ENCODE measurements at places on chromosomes 3 and 15.

- DNase-seq: no peak
Measured at GRCh38 chr3:101513419-101513986, 491 bp upstream of the SENP7 start.

- DNase-seq: no peak
Measured at GRCh38 chr15:43928152-43928551, 101.3 kb downstream of the WDR76 start.

DNA sequence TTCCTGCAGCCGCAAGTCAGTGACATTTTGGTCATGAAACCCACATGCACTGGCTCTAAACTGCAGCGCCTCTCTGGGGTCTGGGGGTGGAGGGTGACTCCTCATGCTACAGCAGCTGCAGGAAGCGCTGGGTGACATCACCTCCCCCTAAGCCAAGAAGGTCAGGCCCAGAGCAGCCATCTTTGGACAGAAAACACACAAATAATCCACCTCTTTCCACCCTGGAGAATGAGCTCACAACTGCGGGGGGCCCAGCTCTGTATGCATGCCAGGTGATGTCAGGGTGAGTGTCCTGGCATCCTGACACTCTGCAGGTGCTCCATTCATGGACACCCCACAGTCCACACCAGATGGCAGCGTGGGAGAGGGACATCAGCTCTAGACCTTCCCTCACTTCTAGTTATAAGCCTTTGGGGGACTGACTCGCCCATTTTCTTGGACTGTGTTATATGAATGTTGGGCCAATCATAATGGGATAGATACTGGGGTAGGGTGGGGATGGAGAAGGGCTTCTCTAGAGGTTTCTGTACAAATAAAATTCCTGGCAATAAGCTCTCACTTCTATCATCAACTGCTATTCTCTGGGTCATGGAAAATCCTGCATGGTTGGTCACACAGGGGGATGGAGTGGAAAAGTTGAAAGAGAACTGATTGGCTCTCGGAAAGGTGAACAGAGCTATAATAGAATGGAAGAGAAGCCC, 70.7 kb upstream of the THBS1 start:
- DNase-seq: no peak

DNA sequence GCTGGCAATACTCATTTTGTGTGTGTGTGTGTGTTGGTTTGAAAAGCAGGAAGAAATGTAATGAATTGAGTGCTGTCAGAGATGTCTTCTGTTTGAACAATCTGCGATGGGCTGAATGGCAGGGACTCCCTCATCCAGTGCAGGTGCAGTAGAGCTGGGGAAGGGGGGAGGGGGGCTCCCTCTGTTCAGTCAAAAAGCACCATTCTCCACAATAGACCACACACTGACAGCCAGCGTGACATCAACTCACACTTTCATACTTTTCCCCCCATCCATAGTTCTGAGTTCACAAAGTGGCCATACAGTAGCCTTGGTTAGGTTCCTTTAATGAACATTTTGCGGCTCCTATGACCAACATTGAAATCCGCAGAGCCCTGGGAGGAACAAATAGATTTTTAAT, 10.4 kb downstream of the SOX2 start:
- no peak for DNase-seq

DNA sequence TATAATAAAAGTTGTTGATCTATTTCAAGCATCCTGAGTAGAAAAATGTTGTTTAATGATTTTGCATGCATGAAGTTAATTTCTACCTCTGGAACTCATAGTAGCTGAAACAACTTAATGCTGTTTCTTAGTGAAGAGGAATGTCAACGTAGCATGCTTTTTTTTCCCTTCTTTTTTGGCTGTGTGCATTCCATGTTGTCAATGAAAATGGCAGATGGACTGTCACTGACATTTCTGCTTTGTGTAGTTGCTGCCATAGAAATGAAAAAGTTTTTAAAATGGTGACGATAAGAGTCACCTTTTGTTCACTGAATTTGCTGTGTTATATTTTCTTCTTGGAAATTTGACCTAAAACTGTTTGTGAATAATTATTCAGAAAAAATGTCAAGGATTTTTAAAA, 116.3 kb downstream of the CHL1 start:
- DNase-seq: no peak

GRCh38 chr15:43213466-43213865, 7.4 kb downstream of the EPB42 start:
- DNase-seq: no peak

- DNase-seq: no peak
Measured at GRCh38 chr3:154151969-154152368, 30.8 kb downstream of the ARHGEF26 start.

DNA sequence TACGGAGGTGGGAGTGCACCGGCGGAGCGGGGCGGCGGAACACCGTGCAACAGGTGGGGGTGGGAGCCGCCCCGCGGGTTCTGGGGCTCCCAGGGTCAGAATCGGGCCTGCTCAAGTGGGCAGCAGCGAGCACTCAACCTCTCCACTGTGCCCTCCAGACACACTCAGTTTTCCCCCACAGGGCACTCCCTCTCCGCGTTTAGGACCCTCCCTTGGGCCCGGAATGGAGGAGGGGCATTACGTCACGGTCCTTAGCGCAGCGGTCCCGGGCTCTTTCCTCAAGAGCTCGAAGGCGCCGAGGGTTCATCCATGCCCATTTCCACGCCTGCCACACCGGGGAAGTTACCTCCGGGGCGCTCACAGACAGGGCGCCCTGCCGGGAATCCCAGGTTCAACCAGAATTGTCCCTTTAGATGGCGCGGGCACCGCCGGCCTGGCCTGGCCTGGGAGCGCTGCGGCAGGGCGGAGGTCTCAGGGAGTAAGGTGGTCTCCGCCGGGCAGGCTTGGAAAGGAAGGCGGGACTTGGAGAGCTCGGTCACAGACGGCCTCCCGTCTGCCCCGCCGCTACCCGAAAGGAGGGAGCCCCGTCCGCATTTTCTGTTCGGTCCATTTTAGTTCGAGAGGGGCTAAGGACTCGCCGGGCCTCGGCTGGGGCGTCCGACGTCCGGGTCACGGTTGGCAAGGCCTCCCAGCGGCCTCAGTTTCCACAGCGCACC, 5.1 kb downstream of the RNU6-1 start:
- DNase-seq: no peak

- DNase-seq: no peak
Measured at GRCh38 chr15:35141743-35142471, 56.8 kb upstream of the NANOGP8 start.

DNA sequence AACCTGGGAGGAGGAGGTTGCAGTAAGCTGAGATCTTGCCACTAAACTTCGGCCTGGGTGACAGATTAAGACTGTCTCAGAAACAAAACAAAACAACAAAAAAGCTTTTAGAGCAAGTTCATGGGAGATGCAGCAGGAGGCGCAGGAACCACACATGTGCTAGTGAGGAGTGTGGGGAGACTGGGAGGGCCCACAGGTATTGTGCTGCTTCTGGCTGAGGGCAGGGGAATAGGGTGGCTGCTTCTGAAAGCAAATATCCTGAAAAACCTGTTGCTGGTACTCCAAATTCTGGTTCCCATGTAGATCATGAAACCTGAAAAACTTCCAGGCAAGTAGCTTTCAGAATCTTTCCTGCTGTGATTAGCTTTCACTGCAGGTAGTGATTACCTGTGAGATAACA, 22.1 kb downstream of the TYRO3 start:
- DNase-seq: no peak

DNA sequence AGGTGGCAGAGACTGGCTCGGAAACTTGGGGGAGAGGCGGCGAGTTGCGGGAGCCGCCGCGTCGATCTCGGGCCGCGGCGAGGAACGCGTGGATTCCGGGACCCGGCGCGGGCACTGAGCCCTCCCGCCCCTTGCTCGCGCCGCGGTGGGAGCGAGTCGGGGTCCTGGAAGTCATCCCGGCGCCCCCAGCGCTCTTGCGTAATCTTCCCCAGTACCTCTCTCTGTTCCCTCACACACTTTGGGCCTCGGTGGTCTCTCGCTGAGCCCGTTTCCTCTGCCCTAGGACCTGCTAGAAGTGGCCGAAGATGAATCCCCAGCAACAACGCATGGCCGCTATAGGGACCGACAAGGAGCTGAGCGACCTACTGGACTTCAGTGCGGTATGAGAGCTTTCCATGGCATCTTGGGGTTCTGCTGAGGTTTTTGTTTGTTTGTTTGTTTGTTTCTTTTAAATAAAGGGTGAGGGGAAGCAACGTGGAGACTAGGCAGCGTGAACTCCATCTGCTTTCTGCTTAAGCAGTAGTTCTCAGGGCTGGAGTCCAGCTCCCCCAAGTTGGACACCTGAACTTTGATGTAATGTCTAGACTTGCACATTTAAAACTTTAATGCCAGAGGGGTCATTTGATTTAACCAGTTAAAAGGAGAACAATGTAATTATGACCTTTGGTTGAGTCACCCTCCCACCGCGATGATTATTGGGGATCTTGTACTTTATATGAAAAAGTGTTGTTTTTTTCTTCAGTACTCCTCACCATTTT, 1.3 kb downstream of the TCF12 start:
- peak; percentile 26 for DNase-seq

DNA sequence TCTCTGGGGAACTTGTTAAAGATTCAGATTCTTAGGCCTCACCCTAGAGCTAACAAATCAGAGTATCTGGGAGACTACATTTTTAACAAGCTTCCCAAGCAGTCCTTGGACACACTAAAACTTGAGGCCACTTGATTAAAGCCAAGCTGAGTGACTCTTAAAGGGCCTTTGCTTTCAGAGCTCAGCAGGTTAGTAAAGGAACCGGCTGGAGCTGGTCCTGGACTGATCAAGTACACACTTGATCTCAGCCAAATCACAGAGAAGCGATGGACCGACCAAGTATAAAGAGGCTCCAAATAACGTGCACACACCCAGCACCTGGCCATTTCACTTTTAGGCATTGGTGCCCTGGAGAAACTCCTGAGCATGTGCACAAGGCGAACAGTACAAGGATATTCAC, 12.9 kb upstream of the TM6SF1 start:
- no peak for DNase-seq

- no peak for DNase-seq
Measured at GRCh38 chr3:49717211-49717958, 2.1 kb downstream of the AMIGO3 start.

- no peak for DNase-seq
Measured at GRCh38 chr15:94441760-94442159, 210.4 kb downstream of the MCTP2 start.

DNA sequence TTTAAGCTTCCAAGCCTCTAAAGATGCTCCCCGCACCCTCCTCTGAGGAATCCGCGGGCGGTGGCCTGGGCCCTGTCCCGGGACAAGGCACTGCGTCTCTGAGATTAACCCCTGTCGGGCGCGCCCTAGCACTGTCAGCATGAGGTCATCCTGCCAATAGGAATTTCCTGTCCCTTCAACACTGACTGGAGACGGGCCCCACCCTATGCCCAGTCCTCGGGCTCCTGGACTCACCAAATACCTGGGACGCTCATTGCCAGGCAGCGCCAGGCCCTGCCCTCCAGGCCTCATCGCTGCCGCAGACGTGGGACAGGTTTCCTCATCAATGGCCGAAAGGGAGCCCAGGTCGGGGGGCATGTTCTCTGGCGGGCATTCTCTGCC, 67.6 kb upstream of the SH3GL3 start:
- no peak for DNase-seq

DNA sequence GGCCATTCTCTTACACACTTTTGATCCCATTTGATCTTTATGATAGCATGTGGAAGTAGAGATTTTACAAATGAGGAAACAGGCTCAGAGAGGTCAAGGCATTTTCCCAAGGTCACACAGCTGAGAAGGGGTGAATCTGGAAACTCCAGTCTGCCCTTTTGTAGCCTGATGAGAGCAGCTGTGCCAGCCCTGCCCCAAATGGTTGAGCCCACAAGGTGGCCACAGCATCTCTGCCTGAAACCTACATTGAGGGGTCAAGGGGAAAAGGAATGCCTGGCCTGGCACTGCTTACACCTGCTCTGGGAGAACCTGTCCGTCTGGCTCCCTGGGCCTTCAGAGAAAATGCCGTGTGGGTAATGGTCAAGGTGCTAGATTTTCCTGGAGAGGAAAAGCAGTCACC, 200.2 kb upstream of the LINGO1 start:
- no peak for DNase-seq

DNA sequence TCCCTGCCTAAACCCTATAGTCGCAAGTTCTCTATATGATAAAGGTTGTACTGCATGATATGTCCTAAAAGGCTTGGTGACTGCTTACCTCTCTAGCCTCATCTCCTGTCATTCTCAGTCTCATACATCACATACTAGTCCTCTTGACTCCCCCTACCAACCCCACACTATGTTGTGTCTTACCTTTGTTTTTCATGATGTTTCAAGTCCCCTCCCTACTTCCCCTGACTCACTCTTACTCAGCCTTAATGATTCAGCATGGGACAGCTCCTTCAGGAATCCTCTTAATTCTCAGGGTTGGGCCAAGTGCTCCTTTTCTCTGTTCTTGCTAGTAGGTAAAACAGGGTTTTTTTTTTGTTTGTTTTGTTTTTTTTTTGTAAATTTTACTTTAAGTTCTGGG, 49.6 kb downstream of the SLMAP start:
- no peak for DNase-seq

- no peak for DNase-seq
Measured at GRCh38 chr3:84983490-84983889, 24.7 kb downstream of the CADM2 start.

- DNase-seq: peak; percentile 78
Measured at GRCh38 chr3:52243791-52244628, 1.5 kb upstream of the PPM1M start.

GRCh38 chr3:195004512-195005250, 266.3 kb downstream of the XXYLT1 start:
- DNase-seq: peak; percentile 57

DNA sequence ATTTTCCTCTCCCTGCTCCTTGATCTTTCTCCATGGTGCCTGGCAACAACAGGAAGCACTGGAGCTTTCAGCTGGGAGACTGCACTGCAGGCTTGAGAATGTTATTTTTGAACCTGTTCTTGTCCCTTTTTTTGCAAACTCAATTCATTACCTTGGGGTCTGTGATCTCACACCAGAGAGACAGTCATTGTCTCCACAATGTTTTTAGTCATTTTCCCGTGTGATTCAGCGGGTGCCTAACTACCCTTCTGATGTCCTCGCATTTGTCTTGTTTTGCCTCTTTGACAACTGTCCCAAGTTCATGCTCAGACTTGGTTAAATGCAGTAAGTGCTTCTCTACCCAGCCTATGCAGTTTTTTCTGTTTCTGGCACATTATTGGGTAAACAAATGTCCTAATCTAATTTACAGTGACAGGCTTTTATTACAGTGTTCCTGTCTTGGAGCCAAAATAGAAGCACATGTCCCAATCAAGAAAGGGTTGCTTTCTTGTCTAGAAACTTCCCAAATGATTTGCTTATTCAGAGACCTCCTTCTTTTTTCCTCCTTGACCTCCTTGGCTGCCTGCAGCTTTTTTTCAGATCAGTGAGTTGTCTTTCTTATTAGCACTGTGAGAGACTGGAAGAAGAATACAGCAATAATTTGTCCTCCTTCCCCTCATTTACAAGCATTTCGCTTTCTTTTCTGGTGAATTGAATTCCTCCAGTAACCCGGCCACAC, 162.4 kb downstream of the NSUN3 start:
- DNase-seq: no peak
